ENCODE measurements at places on chromosomes 1 and 21.

DNA sequence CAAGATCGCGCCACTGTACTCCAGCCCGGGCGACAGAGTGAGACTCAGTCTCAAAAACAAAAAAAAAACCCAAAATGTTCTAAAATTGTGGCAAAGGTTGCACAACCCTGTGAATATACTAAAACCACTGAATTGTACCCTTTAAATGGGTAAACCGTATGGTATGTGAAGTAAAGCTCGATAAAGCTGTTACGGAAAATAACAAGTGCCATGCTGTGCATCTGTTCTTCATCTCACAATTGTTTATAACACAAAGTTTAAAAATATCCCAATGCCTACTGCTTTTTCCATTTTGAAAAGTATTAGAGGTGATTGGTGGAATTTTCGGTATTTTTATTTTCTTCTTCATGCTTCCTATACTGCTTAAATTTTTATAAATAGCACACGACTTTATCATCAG lies 111.5 kb downstream of the ENAH start:
- no peak for DNase-seq

GRCh38 chr1:93958032-93958725 lies 48.9 kb upstream of the GCLM start:
- DNase-seq: no peak

GRCh38 chr1:30730346-30731108 lies 7.1 kb upstream of the MATN1 start:
- DNase-seq: no peak

GRCh38 chr1:150576367-150576711 lies 3.1 kb downstream of the MCL1 start:
- DNase-seq: no peak

DNA sequence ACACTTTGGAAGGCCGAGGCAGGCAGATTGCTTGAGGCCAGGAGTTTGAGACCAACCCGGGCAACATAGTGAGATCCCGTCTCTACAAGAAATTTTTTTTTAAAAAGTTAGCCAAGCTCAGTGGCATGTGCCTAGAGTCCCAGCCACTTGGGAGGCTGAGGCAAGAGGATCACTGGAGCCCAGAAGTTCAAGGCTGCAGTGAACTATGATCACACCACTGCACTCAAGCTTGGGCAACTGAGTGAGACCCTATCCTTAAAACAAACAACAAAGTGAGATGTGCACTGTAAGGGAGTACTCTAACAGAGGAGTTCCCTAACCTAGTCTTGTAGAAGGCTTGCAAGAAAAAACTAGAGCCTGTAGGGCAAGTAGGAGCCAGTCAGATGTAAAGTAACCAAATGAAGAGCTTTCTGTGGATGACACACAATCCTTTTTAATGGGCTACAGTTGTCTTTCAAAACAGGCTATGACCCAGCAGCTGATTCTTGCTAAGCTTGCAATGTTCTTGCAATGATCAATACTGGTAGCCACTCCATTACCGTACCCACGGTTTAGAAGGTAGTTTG lies 38.0 kb upstream of the SRP9 start:
- DNase-seq: no peak

- no peak for DNase-seq
Observed at GRCh38 chr1:241136389-241136788, 220.6 kb downstream of the RGS7 start.

GRCh38 chr1:207893737-207894582 lies 17.0 kb downstream of the CD34 start:
- DNase-seq: no peak

GRCh38 chr1:115976921-115977498 lies 697 bp downstream of the SLC22A15 start:
- no peak for DNase-seq

DNA sequence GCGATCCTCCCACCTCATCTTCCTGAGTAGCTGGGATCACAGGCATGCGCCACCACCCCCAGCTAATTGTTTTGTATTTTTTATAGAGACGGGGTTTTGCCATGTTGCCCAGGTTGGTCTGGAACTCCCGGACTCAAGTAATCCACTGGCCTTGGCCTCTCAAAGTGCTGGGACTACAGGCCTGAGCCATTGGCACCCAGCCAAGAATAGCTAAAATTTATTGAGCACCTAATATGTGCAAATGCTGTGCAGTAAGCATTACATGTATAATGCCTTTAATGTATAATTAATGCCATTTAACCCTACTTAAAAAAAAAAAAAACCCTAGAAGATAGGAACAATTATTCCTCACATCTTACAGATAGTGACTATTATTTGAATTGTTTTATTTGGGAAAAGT lies 42.9 kb downstream of the ZNF691 start:
- no peak for DNase-seq

DNA sequence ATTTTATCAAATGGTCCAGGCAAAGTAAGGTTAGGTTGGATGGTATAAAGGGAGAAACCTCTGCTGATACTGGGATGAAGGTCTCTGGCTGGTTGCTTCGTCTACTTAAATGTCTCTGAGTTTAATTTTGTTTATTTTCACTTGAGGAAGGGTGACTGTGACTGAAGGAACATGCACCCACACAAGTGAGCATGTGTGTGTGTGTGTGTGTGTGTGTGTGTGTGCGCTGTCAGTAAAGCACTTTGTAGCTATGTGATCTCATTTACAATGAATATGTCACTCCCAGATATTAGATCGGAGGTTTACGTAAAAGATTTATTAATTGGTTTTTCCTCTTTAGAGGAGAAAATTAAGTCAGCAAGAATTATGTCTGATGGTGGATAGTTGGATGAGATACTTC lies 4.4 kb downstream of the FOXD2 start:
- DNase-seq: no peak
